ENCODE measurements at places on chromosomes 4 and X.

- DNase-seq = no peak
Measured at GRCh38 chr4:95522682-95523530, 25.9 kb downstream of the UNC5C start.

DNA sequence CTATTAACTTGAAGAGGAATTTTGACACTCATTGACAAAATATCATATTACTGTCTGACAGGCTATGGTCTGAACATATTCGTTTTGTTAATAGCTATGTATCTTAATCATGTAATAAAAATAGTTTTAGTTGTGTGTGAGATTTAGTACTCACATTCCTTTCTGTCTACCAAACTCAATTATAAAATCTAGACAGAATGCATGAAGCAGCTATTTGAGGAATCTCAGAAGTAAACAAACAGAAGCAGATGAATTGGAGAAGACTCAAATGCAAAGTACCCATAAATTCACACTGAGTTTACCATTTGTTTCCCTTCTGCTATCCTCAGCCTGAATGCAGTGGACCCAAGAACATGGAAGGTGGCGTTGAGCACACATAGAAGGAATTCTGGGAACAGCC lies 841.6 kb upstream of the AADAT start:
- DNase-seq = no peak

DNA sequence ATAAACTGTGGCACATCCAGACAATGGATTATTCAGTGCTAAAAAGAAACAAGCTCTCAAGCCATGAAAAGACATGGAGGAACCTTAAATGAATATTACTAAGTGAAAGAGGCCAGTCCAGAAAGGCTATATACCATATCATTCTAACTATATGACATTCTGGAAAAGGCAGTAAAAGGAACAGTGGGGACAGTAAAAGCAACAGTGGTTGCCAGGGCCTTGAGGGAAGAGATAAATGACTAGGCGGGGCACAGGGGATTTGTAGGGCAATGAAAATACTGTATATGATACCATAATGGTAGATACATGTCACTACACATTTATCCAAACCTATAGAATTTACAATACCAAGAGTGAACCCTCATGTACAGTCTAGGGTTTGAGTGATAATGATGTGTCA lies 115.3 kb downstream of the ATP8A1 start:
- no peak for DNase-seq

- DNase-seq = peak; percentile 37
Measured at GRCh38 chrX:104098151-104098808, 14.0 kb upstream of the ZCCHC18 start.

GRCh38 chr4:134544303-134544770 lies 342.7 kb upstream of the PABPC4L start:
- no peak for DNase-seq

DNA sequence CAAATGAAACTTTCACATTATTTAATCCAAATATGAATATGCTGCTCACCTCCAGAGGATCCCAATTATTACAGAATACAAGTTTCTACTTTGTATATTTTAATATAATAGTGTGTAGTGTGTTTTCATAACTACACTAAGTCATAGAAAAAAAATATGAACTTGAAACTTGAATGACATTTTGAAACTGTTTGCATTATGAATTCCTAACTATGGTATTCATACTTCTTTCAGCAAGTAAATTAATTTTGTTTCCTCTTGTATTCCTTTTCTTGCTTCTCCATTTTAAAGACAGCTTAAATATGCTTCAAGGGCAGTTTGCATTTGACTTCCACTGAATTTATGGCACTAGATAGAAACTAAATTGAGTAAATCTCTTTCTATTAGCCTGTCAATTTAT lies 177.1 kb downstream of the BMPR1B start:
- no peak for DNase-seq

- DNase-seq = no peak
Measured at GRCh38 chr4:86972997-86973396, 38.2 kb downstream of the AFF1 start.

DNA sequence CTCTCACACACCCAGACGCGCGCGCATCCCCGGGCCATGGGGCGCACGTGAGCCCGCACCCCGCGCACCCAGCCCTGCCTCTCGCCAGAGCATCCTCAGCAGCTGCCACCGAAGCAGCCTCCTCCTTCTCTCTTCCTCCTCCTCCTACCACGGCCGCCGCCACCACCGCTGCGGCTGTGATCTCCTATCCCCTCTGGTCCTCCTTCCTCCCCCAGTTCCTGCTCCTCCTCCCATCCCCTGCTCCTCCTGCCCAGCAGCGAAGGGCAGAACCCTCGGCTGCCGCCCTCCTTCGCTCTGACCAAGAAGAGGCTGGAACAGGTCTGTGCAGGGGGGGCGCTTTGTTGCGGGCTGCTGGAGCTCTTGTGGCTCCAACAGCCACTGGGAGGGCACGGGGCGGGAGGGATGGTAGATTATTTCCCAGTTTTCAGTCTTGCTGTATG lies 148.7 kb upstream of the CHRDL1 start:
- no peak for DNase-seq

- no peak for DNase-seq
Measured at GRCh38 chr4:70651864-70652506, 14.3 kb downstream of the JCHAIN start.

GRCh38 chrX:126394681-126395080 lies 157.9 kb downstream of the DCAF12L1 start:
- no peak for DNase-seq

DNA sequence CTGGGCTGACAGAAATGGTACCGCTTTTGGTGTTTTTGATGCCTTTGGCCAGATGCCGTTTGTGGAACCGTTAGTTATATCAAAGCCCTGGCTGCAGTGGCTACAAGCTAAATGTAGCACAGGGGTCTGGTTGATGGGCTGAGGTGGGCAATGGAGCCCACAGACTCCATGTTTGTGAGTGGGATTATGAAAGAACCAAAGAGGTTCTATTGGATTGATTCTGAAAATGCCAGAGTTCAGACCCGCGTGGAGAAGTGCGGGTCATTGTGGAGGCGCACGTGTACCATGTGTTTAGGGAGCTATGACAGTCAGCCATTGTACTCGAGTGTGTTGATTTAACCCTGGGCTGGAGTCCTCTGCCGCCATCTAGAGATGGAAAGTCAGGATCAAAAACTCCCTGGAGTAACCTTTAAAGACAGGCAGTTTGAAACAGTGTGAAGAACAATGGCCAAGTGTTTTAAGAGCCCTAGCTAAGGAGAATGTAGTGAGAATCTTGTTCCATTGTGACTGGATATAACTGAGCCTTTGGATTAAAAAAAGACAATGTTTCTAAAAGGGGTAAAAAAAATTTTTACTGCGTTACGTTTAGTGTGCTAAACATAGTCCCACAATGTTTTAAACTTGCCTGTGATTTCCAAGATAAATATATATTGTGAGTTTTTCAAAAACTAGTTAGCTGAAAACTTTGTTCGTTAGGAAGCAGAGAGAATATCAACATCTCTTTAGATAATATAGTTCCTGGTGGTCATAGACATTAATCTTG lies 12.7 kb downstream of the ART3 start:
- DNase-seq = no peak

- no peak for DNase-seq
Measured at GRCh38 chr4:140090215-140090731, 63.7 kb downstream of the MAML3 start.

- DNase-seq = no peak
Measured at GRCh38 chr4:172850838-172851237, 317.8 kb upstream of the GALNT7 start.

- DNase-seq = no peak
Measured at GRCh38 chr4:181650033-181650825, 593.0 kb upstream of the TENM3 start.

DNA sequence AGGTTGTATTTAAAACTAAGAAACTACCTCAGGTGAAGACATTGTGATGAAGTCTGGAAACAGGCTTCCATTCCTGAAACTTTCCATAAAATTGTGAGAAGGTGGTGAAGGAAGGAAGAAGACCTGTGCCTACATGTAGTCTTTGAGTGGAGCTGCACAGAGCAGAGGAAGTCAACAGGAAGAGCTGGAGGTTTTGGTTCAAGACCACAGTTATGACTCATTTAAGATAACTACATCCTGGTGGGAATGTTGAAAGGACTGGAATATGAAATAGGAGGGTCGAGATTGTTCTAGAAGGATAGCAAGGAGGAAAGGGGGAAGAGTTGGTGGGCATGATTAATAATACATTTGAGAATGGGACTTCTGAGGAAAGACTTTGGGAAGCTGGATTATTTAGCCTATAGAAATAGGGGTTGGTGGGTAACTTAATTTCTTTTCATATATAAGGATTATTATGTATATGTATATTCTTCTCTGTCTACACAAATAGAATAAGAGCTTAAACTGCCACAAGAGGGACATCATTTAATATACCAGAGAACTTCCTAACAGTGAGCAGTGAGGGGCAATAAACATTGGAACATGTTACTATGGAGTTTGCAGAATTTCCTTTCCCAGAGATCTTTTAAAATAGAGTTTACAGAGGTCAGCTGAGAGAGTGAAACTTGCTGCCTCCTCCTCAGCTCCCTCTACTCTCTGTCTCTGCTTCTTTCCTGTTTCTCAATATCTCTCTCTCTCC lies 23.5 kb downstream of the AWAT2 start:
- no peak for DNase-seq

- DNase-seq = no peak
Measured at GRCh38 chr4:110614173-110614963, 8.5 kb downstream of the PITX2 start.

DNA sequence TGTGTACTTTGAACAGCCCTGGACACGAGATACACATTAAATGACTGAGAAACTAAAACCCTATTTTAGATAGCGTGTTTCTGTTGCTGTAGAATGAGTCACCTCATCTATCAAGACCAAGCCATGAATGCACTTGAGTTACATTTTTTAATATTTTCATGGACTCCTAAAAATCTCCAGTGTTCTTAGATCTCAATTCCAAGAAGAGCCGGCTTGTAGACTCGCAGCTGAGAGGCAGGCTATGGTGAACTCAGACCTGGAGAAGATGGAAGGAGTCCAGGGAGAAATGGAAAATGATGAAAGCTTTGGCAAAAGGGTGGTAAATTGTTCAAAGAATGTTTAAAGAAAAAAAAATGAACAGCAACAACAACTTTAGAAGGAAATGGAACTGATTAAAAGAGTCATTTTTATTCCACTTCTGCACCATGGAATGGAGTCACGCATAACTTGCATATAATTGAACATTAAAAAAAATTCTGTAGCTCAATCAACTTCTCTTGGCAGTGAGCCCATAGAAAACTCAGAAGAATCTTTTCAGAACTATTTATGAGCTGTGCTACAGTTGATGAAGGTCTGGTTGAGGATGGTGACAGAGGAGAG lies 129.8 kb downstream of the MXRA5 start:
- no peak for DNase-seq

GRCh38 chrX:9706421-9706820 lies 59.2 kb downstream of the GPR143 start:
- DNase-seq = no peak

- no peak for DNase-seq
Measured at GRCh38 chr4:61785761-61786160, 585.6 kb downstream of the ADGRL3 start.

DNA sequence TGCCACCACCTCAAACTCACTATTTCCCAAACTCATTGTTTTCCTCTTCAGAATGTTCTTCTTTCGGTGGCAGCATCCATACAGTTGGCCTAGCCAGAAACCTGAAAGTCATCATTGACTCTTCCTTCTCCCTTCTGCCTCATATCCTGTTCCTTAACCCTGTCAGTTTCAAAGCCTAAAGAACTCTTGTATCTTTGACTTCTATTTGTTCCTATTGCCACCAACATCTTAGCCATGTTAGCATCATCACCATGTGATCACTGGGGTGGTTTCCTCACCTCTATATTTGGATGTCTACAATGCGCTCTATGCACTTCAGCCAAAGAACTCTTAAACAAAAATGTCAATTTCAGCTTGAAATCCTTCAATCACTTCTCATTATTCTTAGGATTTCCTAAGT lies 29.0 kb downstream of the DDX60L start:
- no peak for DNase-seq

GRCh38 chrX:71147496-71148277 lies 3.0 kb downstream of the NLGN3 start:
- DNase-seq = no peak

DNA sequence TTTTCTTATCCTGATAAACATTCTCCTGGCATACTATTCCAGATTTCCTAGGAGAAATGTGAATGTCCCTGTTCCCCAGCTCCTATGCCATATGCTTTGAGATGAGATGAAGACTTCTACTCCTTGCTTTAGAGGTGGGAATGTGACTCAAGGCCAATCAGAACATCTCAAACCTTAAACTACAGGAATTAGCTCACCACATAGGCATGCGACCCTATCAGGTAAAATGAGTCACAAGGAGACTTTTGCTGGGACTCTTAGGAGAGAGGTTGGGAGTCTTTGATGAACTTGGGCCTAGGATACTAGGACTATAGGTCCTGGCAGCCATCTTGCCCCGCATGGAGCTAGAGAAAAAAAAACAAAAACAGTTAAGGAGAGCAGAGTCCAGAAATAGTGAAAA lies 5.8 kb upstream of the USO1 start:
- no peak for DNase-seq

DNA sequence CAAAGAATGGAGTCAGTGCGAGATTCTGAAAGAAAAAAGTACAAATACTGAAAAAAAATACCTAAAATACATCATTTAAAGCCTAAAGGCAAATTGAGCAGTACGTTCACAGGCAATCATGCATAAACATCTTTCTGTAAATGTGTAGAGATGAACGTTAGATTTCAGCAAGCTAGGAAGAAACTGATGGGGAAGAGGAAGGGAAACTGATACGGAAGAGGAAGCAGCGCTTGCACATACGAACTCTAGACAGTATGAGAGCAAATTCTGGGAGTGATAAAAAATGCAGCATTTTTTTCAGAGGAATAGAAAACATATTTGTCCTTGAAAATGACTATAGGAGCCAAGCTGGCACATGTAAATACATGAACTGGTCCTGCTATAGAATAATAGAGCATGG lies 9.4 kb downstream of the ANKRD50 start:
- DNase-seq = no peak

- no peak for DNase-seq
Measured at GRCh38 chr4:53067125-53067802, 205.1 kb downstream of the RASL11B start.

- no peak for DNase-seq
Measured at GRCh38 chr4:87499403-87500091, 29.6 kb downstream of the SPARCL1 start.

DNA sequence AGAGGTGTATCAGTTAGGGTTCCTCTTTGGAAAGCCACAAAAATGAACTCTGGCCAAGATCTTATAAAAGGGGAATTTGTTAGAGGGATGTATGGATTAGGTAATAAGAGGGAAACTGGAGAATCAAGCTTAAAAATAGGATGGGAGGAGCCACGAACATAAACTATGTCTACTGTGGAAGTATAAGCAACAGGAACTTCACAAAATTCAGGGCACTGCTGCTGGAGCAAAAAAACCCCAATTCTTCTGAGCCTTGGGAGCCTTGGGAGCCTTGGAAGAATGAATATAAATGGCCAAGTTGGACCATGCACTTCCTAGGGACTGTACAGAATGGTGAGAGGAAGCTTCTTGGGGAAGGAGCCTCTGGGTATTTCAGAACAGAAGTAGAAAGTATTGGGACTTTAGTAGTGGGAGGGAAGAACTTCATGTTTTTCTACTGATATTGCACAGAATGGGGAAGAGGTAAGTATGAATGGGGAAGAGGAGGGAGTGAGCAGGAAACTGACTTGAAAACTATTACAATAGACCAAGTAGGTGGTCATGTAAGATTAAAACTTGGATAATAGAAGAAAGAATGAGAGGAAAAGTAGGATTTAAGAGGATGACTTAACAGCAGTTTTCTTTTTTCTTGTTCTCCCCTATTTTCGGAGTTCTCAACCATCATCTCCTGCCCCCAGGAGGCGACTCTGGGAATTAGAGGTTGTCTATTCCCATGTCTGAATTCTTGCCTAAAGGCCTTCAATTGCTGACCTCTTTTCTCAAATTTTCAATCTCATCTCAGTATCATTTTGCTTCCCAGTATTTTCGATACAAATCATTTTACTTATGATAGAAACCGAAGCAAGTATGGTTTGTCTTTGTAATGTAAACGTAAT lies 44.4 kb upstream of the TAPT1 start:
- no peak for DNase-seq

Measured in activated naive CD4-positive, alpha-beta T cell treated with Interleukin-2 at 50 U/mL for 16 hours (primary cell).